ENCODE measurements at places on chromosomes 6 and 20.

GRCh38 chr6:166490671-166491500 is 95.6 kb downstream of the RAMACL start:
- no peak for DNase-seq

DNA sequence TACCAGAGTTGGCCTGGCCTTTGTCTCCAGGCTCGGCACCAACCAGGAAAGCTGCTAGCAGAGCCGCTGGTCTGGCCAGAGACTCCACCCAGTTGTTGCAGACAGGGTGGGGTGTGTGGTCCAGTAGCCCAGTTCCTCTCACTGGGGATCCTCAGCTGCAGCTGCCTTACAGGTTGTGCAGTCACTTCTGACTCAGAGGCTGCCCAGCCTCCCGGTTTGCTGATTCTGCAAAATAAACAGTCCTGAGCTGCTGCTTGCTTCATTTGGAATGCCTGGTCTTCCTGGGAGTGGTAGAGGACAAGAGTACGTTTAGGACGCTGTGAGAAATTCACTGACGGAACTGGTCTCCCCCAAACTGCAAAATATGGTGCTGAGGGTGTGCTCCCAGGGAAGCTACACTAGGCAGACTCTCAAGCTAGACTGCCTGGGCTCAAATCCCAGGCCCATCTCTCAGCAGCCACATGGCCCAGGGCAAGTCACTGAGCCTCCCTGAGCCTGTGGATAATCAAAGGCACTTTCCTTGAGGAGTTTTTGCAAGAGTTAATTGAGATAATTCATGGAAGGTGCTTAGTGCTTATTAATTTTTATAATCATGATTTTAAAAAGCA is 246.1 kb downstream of the TFAP2C start:
- peak; percentile 18 for DNase-seq

DNA sequence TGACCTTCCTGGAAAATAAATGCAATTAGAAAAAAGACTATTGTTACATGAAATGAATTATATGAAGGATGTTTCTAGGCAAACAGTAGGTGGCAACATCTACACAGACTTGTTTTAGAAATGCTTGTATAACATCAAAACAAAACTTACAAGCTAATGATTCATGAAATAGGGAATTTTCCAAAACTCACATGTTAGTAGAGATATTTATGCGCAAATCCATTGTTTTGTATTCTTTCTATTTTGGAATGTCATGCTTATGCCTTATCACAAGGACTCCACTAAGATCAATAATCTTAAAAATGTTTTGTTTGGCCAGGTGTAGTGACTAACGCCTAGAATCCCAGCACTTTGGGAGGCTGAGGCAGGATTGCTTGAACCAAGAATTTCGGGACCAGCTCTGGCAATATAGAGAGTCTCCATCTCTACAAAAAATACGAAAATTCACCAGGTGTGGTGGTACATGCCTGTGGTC is 32.3 kb upstream of the LGSN start:
- peak; percentile 41 for DNase-seq

GRCh38 chr6:160730911-160731310 is 28.9 kb downstream of the PLG start:
- DNase-seq: no peak

DNA sequence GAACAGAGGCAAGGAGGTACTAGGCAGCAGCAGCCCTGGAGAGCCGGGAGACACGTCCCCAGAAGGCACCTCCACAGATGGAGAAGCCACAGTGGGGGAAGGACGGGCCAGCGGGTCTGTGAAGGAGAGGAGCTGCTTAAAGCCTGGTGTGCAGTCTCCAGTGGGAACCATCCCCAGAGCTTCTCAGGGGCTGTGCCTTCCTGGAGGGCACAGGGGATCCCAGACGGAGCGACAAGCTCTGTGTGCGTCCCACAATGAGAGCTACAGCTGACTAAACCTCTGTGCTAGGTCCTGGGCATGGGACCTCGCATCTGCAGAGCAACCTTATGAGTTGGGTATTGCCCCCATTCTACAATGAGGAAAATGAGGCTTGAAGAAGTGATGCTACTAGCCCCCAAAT is 50.7 kb downstream of the EZR start:
- no peak for DNase-seq

- no peak for DNase-seq
These were observed 36.8 kb downstream of the ZMYND8 start for GRCh38 chr20:47319517-47320252.

DNA sequence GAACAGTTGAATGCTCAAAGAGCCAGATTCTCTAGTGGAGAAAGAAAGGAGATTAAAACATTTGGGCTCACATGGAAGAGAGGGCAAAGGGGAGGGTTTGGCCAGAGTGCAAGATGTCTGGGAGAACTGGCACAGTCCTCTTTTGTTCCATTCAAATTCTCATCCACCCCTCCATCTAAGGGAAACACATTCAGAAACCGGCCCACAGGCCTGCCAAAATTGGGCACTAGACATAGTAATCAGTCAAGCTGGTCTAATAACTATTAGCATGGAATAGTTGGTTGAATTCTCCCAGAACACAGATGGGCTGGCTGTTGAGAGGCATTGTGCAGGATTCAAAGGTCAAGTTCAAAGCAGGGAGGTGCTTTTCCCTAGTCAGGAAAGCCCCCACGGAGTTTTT is 341.4 kb upstream of the IRAK1BP1 start:
- no peak for DNase-seq

DNA sequence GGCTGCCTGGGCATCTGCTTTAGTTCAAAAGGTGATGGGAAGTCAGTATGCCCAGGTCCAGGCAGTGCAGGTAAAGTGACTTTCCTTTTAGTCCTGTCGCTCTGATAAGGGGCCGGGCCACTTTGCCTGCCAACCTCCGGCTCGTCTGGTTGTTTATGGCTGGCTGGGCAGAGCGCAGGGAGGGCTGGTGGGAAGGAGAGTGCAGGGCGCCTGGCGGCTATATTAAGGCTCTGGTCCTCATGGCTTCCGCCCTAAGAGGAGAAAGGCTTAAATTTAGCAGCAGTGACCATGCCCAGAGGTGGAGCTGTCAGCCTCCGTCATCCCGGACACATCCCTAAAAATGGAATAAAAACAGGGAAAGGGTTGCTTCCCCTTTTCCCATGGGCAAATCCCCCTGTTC is 14.6 kb downstream of the GATA5 start:
- DNase-seq: no peak

- no peak for DNase-seq
These were observed 41.8 kb upstream of the TINAG start for GRCh38 chr6:54266400-54266923.
